ENCODE measurements at places on chromosomes 4 and X.

- DNase-seq = no peak
Observed at GRCh38 chr4:119040694-119041185, 94.9 kb upstream of the MYOZ2 start.

DNA sequence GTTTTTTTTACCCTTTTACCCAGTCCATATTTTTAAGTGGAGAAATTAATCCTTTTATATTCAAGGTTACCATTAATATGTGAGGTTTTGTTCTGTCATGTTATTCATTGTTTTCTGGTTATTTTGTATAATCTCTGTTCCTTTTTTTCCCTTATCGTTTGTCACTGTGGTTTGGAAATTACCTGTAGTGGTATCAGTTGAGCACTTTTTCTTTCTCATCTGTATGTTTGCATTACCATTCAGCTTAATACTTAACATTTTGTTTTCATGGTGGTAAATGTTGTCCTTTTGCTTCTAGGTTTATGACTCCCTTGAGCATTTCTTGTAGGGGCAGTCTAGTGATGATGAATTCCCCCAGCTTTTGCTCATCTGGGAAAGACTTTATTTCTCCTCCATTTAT, 6.6 kb downstream of the ETDC start:
- no peak for DNase-seq

GRCh38 chr4:17494258-17495190, 17.4 kb downstream of the QDPR start:
- no peak for DNase-seq

GRCh38 chrX:140502491-140503237, 2.2 kb downstream of the SOX3 start:
- DNase-seq = no peak

DNA sequence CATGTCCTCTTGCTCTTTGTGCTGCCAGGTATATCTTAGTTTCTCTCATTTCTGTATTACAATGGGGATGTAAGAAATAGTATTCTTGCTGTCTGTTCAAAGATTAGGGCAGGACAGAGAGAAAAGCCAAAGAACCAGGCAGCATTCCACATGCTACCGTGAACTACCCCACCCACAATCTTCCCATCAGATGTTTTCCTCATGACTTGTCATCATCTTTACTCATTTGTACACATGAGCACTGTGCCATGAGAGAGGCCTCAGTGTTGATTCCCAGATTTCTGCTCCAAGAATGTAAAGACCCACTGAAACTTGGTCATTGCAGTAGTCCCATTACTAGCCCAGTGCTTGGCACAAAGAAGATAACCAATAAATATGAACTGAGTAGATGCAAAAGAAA, 354.6 kb upstream of the RASGEF1B start:
- DNase-seq = no peak

GRCh38 chr4:124948976-124949597, 236.6 kb upstream of the ANKRD50 start:
- no peak for DNase-seq

- no peak for DNase-seq
Observed at GRCh38 chr4:1154523-1155182, 17.7 kb downstream of the SPON2 start.

GRCh38 chrX:149467461-149467860, 37.6 kb downstream of the IDS start:
- DNase-seq = no peak

DNA sequence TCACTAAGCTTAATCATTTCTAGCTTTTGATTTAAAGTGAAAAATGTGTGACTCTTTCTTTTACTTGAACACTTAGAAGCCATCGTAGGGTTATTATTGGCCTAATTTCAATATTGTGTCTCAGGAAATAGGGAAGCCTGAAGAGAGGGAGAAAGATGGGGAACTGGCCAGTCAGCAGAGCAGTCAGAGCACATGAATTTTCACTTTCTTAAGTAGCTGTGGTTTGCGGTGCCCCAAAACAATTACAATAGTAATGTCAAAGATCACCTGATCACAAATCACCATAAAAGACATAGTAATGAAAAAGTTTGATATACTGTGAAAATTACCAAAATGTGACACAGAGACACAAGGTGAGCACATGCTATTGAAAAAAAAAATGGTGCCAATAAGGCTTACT, 45.5 kb downstream of the CENPC start:
- no peak for DNase-seq

GRCh38 chrX:4547213-4547836, 833.9 kb upstream of the PRKX start:
- no peak for DNase-seq

GRCh38 chr4:135371137-135371536, 1169.5 kb upstream of the PABPC4L start:
- DNase-seq = no peak

DNA sequence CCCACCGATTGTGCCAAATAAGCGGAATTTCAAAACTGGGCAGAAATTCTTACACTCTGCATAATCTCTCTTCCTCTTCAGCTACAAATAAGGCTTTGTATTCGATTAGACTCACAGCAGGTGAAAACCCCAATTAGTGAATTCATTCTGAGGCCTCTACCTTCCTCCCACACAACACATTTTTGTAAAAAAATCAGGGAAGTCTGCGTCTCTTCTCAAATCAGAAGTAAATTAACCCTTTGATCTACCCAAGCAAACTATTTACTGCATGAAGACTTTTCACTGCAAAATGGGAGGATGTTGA, 200.6 kb upstream of the FTHL17 start:
- DNase-seq = no peak

DNA sequence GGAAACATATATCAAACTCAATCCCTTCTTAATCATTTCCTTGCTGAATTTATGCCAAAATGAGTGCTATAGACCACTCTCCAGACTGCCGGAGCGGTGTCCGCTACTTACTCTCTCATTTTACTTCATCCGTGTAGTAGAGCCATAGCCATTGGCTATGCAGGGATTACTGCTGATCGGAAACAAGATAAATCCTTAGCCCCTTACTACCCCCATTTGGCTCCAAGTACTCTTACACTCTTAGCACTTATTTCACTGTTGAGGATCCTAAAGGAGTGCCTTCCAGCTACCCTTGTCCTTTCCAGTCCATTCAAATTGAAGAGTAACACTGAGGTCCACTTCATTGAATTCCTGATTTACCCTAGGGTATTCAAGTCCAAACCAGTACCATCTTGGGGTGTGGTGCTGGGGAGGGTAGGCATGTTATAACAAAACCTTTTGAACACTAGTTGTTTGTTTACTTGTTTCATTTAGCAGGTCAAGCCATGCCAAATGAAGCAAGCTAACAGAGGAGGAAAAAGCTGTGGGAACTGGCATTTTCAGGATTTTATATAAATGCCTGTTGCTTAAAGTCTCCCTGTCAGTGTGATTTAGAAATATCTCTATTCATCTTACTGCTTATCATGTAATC, 715.1 kb downstream of the FSTL5 start:
- DNase-seq = no peak

- no peak for DNase-seq
Observed at GRCh38 chr4:42216664-42217063, 64.2 kb upstream of the BEND4 start.

GRCh38 chr4:33650036-33650435, 2594.3 kb downstream of the ARAP2 start:
- no peak for DNase-seq

GRCh38 chr4:155319516-155319915, 57.2 kb downstream of the MAP9 start:
- no peak for DNase-seq

DNA sequence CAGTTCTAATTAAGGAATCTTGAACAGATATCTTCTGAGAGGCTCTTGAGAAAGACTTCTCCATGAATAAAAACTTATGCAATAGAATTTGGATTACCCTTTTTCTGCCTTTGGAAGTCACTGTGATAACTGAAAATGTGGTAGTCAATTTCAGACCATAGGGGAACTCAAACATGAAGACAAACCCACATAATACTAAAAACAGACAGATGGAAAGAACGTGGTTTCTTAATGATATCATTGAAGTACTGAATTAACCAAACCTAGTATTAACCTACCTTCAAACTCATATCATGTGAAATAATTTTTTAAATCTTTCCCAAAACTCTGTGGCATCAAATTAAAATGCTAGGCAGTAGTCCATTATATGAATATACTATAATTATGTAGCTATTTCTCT, 153.5 kb downstream of the CAMK2D start:
- no peak for DNase-seq

DNA sequence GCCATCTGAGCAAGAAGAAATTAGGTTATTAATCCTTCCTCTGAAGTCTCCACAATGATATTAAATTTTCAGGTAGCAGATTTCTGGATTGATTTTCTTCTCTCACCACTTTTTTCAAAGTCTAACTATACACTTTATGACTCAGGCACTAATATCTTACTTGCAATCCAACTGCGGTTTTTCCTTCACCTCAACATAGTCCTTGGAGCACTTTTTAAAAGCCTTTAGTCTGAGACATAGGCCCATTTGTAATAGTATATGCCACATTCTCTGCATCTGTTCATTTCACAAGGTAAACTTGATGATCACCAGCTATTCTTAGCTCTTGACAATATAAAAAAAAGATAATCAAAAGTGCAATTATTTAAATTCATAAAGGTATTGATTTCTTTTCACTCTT, 55.9 kb upstream of the EDNRA start:
- DNase-seq = no peak

DNA sequence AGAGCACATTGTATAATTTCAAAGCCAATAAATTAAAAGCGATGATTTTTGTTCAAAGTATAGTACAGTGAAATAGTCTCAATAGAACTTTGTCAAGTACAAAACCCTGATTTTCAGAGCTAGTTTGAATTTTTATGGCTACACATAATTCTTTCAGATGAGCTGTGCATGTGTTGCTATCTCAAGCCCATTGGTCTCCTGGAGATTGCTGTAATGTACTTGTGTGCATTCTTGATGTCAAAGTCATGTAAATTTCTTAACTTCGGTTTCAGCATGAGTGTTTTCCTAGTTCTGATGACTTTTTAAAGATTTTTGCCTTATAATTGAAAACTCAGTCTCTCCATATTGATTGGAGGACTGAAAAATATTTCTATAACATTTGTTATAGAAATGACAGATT, 200.8 kb downstream of the CEP135 start:
- no peak for DNase-seq

- no peak for DNase-seq
Observed at GRCh38 chr4:146638786-146639505, at the start of gene POU4F2. Gene POU4F2 (plus strand): TSS chr4:146638893. CDS start chr4:146639141, 248 bp downstream.

DNA sequence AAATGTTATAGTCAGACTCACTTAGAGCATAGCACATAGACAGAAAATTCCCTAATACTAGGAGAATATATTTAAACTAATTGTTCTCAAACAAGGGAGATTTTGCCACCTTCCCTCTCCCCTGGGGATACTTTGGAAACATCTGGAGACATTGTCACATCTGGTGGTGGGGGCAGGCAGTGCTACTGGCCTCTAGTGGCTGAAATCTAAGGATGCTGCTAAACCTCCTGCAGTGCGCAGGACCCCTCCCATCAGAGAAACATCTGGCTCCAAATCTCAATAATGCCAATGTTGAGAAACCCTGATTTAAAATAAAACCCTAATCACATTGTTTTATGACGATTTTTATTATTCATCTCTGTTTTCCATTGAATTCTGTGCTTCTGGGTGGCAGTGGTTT, 244.9 kb downstream of the FRMPD4 start:
- no peak for DNase-seq

DNA sequence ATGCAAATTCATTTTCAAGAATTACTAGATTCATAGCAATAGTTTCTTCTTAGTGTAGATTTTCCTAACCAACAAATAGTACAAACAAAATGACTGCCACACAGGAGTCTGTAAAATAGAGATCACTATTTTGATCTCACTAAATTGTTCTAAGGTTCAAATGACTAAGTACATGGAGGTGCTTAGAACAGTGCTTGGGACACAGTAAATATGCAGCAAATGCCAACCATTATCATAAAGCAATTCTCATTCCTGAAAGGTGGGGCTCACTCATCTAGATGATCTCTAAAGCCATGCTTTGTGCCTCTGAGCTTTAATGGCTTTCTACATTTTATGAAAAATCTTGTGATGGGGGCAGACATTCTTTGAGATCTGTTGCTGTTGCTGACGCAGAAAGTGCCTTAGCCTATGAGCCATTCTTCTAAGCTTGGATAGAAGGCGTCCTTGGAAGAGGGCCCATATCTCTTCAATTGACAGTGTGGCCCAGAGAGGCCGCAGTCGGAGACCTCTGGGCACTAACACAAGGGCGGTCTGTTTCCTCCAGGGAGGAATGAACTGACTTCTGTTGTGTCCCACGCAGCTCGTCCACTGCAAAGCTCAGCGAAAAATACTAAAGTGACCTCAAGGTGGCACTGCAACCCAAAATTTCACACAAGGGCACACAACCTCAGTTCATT, 23.5 kb downstream of the TLR10 start:
- peak; percentile 47 for DNase-seq

DNA sequence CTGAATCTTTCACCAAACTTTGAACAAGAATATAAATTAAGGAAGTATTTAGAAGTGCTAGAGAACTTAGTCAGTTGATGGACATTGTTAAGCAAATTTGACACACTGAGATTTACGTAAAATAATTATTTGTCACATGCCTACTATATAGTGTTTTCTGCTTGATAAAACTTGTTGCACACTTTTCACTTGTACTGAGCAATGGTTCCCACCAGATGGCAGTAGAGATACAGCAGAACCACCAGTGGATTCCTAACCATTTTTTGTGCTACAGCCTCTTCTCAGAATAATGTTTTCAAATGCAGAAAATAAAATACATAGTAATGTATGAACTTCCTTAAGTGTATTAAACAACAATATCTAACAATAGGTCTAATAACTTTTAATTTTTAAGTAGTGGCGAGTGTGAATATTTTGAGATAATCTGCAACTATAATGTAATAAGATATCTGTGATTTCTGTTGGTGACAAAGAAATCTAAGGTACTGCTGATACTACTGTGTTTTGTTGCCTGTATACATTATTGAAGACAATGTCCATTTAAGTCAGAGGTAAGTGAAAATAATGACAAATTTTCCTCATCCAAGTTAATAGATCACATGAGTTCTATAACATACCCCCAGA, 81.2 kb downstream of the APOOL start:
- no peak for DNase-seq

GRCh38 chr4:189502841-189503435, 437.7 kb upstream of the FRG1 start:
- no peak for DNase-seq
